Temporal lobe (tissue), 4 donors: ENCODE measurements at places on chromosomes 2 and 18. TPM values are rescaled to one million over a fixed set of nuclear protein-coding genes. Genes with fewer than 3 reads are reported as not detected.

DOK6 gene
- total RNA-seq = 61.5 TPM

COL4A3 gene
- total RNA-seq = 0.49 TPM

DCDC2C gene
- total RNA-seq = 0.49 TPM

ANKRD23 gene
- total RNA-seq = 5.2 TPM

NLRC4 gene
- total RNA-seq = 0.49 TPM
